Tibial nerve (tissue), 4 donors: ENCODE measurements at places on chromosomes 2 and 18. TPM values are rescaled to one million over a fixed set of nuclear protein-coding genes. Genes with fewer than 3 reads are reported as not detected.

CD8B2 gene
- total RNA-seq = not detected

SCG2 gene
- 0.63 TPM for total RNA-seq

FBXO48 gene
- 0.60 TPM for total RNA-seq

- no peaks in the 10 kb centered on the region for H3K27me3 ChIP-seq
- H3K4me1 ChIP-seq = peaks cover 54% of the 10 kb centered on the region
- DNase-seq = no peak
- H3K36me3 ChIP-seq = no peaks in the 10 kb centered on the region
- H3K27ac ChIP-seq = peak within 1 kb of the TSS; percentile 69
- H3K4me3 ChIP-seq = peak within 1 kb of the TSS; percentile 45
These were observed at the start of gene GLI2 for GRCh38 chr2:120735746-120736170. TSS of gene GLI2 (plus strand) at chr2:120735868. CDS start at chr2:120797321, 61,453 bp downstream.

- H3K36me3 ChIP-seq = no peaks in the 10 kb centered on the region
- H3K27me3 ChIP-seq = no peaks in the 10 kb centered on the region
- DNase-seq = peak; percentile 37
- H3K4me1 ChIP-seq = no peaks in the 10 kb centered on the region
- H3K27ac ChIP-seq = peak overlapping the region; percentile 87
These were observed 16.8 kb downstream of the GNLY start for GRCh38 chr2:85710687-85711577.
